Caco-2 (cell line): ENCODE measurements at places on chromosomes 5 and 9. TPM values are rescaled to one million over a fixed set of nuclear protein-coding genes. Genes with fewer than 3 reads are reported as not detected.

- no peaks in the 10 kb centered on the region for H3K27me3 ChIP-seq
- H3K36me3 ChIP-seq, result no peaks in the 10 kb centered on the region
- DNase-seq, result no peak
- no peak overlapping the region for H3K4me3 ChIP-seq
- no peak overlapping the region for H3K27ac ChIP-seq
- no peaks in the 10 kb centered on the region for H3K4me1 ChIP-seq
Observed at GRCh38 chr9:72315089-72315509, 49.9 kb downstream of the ZFAND5 start.

DNA sequence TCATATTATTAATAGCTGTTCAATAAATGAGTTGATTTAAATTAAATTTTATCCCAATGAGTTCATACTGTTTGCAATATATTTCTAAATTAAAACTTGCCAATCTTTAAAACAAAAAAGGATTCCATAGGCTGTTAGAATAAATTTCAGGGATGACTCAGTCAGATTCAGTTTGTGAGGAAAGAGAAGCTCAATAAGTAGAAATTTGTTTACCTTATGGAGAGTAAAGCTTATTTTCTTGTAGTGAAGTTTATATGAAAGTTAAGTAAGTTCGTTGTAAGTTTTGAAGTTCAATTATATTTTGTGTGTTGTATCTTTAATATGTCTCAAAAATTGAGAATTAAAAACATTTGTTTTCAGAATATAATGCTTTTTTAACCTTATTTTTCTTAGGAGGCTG lies 29.0 kb downstream of the GPBP1 start:
- no peak overlapping the region for H3K4me3 ChIP-seq
- no peaks in the 10 kb centered on the region for H3K4me1 ChIP-seq
- no peak for DNase-seq
- no peak overlapping the region for H3K27ac ChIP-seq

DNA sequence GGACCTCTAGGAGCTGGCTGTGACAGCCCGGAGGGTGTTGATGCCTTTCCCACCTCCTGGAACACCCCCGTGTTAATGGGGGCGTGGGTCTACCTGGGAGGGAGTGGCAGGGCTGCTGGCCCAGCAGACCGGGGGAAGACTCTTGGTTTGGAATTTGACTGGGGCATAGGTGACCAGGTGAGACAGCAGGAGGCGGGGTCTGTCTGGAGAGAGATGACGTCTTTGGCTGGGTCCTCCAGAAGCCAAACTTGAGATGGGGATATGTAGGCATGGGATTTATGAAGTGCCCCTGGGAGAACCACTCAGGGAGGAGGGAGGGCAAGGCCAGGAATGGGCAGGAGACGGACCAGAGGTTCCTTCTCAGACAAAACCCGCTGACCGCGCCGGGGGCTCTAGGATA lies 42.6 kb downstream of the NEK6 start:
- peaks cover 33% of the 10 kb centered on the region for H3K4me1 ChIP-seq
- peak overlapping the region; percentile 65 for H3K27ac ChIP-seq
- peaks cover 2% of the 10 kb centered on the region for H3K36me3 ChIP-seq
- no peak for DNase-seq
- H3K27me3 ChIP-seq, result no peaks in the 10 kb centered on the region

DNA sequence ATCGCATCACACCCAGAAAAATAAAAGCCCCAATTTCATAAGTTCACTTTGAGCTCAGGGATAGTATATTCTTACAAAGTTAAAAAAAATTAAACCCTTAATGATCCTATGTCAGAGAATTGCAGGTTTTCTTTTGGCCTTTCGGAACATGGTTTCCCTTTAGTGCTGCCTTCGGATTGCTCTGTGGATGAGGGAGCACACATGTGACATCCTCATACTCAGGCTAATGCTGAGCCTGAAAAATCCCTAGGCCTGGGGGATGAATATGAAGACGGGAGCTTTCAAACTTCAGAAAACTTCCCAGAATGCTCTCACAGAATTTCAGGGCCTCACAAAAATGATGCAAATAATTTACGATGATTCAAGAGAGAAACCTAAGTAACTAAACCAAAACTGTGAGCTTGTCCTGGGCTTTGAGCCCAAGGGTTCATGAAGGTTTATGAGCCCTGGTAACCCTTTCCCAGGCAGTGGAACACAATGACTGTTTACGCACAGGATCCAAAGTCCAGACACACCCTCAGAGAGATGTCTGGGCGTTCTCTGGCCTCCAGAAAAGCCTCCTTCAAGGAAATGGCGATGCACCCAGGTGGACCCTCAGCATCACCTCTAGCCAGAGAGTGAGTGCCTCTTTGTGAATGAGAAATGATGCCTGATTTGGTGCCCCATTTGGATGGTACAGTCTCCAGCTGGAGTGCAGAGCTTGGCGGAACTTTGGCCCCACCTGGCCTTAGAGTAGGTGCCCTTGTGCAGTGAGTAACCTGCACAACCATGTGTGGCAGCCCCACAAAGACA lies 145.4 kb downstream of the ENTREP1 start:
- no peaks in the 10 kb centered on the region for H3K36me3 ChIP-seq
- peak; percentile 1 for DNase-seq
- H3K27ac ChIP-seq, result no peak overlapping the region
- no peaks in the 10 kb centered on the region for H3K4me1 ChIP-seq

DNA sequence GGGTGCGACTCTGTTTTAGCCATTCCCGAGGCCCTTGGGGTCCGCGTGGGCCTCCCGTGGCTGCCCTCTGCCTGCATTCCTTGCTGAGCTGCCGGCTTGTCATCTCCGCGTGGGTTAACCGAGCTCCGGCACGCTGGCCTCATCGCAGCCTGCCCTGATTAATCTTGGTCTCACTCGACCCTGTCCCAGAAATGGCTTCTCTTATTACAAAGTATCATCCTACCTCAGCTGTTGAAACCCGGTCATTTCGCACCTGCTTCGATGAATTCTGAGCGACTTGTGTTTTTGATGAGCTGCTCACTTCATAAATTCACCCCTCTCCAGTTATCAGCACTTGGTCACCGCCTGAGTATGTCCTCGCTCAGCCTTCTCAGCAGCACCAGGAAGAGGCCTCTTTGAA lies 123.5 kb upstream of the EGFLAM start:
- no peaks in the 10 kb centered on the region for H3K36me3 ChIP-seq
- H3K27me3 ChIP-seq, result 0 out of 2 replicates have a peak, but pooled peaks cover 1% of the 10 kb centered on the region
- H3K4me3 ChIP-seq, result no peak overlapping the region
- no peaks in the 10 kb centered on the region for H3K4me1 ChIP-seq
- no peak overlapping the region for H3K27ac ChIP-seq

- H3K27ac ChIP-seq, result peak overlapping the region; percentile 51
- DNase-seq, result peak; percentile 49
- no peaks in the 10 kb centered on the region for H3K36me3 ChIP-seq
Observed at GRCh38 chr5:95861221-95861863, 38.8 kb upstream of the GLRX start.

GRCh38 chr9:2270565-2270964 lies 255.4 kb downstream of the SMARCA2 start:
- H3K4me1 ChIP-seq, result no peaks in the 10 kb centered on the region
- H3K4me3 ChIP-seq, result no peak overlapping the region
- H3K27ac ChIP-seq, result no peak overlapping the region
- H3K27me3 ChIP-seq, result no peaks in the 10 kb centered on the region
- DNase-seq, result no peak

DNA sequence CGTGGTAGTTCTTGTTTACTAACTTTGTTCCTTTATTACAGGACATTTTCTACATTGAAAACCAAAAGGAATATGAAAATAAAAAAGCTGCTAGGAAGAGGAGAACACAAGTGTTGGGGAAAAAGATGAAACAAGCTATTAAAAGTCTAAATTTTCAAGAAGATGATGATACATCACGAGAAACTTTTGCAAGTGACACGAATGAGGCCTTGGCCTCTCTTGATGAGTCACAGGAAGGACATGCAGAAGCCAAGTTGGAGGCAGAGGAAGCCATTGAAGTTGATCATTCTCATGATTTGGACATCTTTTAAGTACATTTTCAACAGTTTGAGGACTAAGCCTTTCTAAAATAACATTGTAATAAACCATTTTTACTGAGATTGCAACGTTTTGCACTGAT lies 23.8 kb downstream of the PHAX start:
- no peak for DNase-seq
- peaks cover 13% of the 10 kb centered on the region; the same call in 1 of the 2 replicates for H3K4me1 ChIP-seq
- H3K27me3 ChIP-seq, result no peaks in the 10 kb centered on the region
- peaks cover 2% of the 10 kb centered on the region for H3K36me3 ChIP-seq
- peak overlapping the region; percentile 31 for H3K27ac ChIP-seq

GRCh38 chr5:111902436-111902835 lies 145.4 kb upstream of the NREP start:
- no peak overlapping the region for H3K27ac ChIP-seq
- H3K27me3 ChIP-seq, result no peaks in the 10 kb centered on the region
- peaks cover 6% of the 10 kb centered on the region; the same call in 1 of the 2 replicates for H3K4me1 ChIP-seq
- no peak overlapping the region for H3K4me3 ChIP-seq

DNA sequence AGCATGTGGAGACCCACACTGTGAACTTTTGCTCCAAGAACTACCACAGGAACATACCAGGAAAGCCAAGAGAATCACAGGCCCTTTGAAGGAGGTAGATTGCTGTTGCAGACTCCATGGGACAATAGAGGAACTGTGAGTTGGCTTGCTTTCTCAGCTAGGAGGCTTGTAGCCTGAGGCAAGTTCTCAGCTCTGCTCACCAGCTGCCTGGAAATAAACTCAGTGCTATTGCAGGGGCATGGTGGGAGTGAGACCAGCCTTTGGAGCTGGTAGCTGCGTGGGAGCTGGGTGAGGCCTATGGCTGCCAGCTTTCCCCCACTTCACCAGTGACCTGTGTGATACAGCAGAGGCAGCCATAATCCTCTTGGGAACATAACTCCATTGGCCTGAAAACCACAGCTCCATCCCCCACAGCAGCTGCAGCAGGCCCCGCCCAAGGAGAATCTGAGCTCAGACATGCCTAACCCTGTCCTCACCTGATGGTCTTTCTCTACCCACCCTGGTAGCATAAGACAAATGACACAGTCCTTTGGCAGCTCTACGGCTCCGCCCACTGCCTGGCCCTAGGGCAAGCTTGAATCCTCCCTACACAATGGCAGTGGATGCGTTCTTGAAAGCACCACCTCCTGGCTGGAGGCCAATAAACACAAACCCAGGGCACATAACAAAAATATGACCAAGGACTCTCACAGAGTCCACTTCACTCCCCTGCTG lies 389.5 kb downstream of the KIF4B start:
- no peaks in the 10 kb centered on the region for H3K4me1 ChIP-seq
- H3K27me3 ChIP-seq, result no peaks in the 10 kb centered on the region
- H3K4me3 ChIP-seq, result no peak overlapping the region
- no peaks in the 10 kb centered on the region for H3K36me3 ChIP-seq
- no peak overlapping the region for H3K27ac ChIP-seq

DNA sequence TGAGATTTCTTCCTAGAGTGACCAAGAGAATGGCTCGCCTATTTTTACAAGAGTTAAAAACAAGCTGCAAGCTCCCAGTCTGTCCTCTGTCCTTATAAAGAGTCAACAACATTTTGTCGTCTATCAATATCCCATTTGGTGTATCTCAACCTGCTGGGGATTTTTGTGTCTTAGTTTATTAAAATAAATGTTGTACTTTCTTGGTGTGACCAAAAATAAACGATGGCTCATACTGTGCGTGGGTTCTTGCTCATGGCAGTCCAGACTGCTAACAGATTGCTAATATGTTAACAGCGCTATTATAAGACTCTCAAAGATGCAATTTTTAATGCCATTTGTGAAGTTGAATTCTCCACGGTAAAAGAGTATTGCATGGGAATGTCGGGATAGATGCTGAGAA lies 569.9 kb downstream of the GABRG2 start:
- no peak overlapping the region for H3K4me3 ChIP-seq
- H3K4me1 ChIP-seq, result no peaks in the 10 kb centered on the region
- no peaks in the 10 kb centered on the region for H3K36me3 ChIP-seq
- no peaks in the 10 kb centered on the region for H3K27me3 ChIP-seq
- DNase-seq, result no peak

GRCh38 chr5:108436696-108437095 lies 54.8 kb upstream of the FBXL17 start:
- H3K27me3 ChIP-seq, result no peaks in the 10 kb centered on the region
- H3K4me1 ChIP-seq, result no peaks in the 10 kb centered on the region
- peak overlapping the region; percentile 34 for H3K27ac ChIP-seq
- no peak for DNase-seq
- H3K4me3 ChIP-seq, result no peak overlapping the region

GRCh38 chr5:106321242-106321641 lies 1349.5 kb downstream of the EFNA5 start:
- H3K4me1 ChIP-seq, result no peaks in the 10 kb centered on the region
- no peak for DNase-seq
- H3K27ac ChIP-seq, result no peak overlapping the region

- H3K27me3 ChIP-seq, result no peaks in the 10 kb centered on the region
- no peaks in the 10 kb centered on the region for H3K4me1 ChIP-seq
- no peak overlapping the region for H3K27ac ChIP-seq
- DNase-seq, result no peak
- H3K4me3 ChIP-seq, result no peak overlapping the region
Observed at GRCh38 chr9:69542942-69543704, 129.0 kb downstream of the APBA1 start.

The SYK gene
- 4.6 and 5.3 TPM in 2 replicates for total RNA-seq

The IL4 gene
- not detected in 2 replicates for total RNA-seq

The WNK2 gene
- total RNA-seq, result 21.7 and 23.4 TPM in 2 replicates

The BHMT2 gene
- total RNA-seq, result not detected in 2 replicates
